Osteoblast (primary cell): ENCODE measurements at places on chromosomes 2 and 18.

DNA sequence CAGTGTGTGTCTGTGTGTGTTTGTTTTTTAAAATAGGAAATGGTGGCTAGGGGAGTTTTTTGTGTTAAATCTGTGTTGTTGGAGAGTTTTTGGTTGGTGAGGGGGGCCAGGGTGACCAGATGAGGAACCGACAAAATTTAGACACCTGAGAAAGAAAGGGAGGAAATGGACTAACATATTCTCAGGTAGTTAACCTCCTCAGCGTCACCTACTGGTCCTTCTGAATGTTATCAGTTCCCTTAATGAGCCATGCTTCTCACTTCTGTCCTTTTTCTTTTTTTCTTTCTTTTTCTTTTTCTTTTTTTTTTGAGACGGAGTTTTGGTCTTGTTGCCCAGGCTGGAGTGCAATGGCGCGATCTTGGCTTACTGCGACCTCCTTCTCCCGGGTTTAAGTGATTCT is 107.0 kb downstream of the FMNL2 start:
- DNase-seq, result no peak

GRCh38 chr2:188788621-188789020 is 185.6 kb upstream of the COL3A1 start:
- DNase-seq, result no peak

DNA sequence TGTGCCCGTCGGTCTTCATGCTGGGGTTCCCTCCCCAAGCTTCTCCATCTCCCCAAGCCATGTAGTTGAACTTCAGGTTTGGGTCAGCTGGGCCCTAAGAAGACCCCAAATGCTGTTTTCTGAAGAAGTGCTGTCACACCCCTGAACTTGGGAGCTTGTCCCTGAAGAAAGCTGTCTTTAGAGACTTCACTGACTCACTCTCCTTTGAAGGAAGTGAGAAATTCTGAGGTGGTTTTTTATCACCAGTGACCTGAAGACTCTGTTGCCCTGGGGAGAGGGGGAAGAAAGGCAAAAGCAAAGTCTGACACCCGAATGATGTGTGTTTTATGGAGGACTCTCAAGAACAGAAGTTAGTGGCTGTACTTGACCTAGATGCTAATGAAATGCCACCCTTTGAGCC is 83.6 kb upstream of the BCL2L11 start:
- peak; percentile 61 for DNase-seq

DNA sequence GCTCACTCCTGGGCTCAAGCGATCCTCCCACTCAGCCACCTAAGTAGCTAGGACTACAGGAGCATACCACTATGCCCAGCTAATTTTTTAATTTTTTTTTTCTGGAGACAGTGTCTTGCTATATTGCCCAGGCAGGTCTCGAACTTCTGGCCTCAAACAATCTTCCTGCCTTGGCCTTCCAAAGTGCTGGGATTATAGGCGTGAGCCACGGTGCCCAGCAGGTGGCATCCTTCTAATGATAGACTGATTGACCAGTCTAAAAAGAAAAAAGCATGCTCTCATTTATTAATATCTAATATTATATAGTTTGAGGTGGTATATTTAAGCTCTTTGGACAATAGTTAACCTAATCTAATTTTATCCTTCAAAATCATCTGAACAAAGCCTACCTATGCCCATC is 198.6 kb downstream of the CAMKMT start:
- DNase-seq, result no peak

DNA sequence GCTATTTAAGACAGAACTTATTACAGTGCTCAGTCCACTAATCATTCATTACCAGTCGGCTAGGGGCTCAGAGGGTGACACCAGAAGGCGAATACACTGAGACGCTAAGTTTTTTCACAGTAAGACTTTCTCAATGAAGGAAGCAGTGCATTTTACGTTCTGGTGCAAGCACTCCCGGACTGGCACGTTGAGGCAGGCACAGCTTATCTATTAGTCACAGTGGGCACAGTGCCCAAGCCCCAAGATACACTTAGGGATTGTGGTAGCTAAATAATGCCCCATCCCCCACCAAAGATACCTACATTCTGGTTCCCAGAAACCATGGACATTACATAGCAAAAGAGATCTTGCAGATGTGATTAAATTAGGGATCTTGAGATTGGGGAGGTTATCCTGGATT is 32.6 kb upstream of the BCL11A start:
- no peak for DNase-seq

DNA sequence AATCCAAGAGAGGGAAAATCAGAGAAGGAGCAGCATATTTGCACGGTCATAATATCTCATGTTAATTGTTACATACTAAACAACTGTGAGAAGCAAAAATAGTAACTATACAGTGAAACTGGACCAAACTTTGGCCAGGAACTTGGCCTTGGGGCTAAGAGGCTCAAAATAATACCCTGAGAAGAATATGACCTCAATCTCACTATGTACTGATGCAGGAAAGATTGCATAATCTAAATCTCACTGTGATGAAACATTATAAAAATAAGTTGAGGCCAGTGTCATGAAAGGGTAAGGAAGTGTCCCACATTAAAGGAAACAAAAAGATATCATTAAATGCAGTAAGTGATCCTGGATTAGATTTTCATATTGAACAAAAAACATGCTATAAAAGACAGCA is 36.5 kb downstream of the ZRANB3 start:
- DNase-seq, result peak; percentile 79

GRCh38 chr2:16123421-16123820 is 183.1 kb downstream of the MYCN start:
- DNase-seq, result no peak
